ENCODE measurements at places on chromosomes 2 and 18.

DNA sequence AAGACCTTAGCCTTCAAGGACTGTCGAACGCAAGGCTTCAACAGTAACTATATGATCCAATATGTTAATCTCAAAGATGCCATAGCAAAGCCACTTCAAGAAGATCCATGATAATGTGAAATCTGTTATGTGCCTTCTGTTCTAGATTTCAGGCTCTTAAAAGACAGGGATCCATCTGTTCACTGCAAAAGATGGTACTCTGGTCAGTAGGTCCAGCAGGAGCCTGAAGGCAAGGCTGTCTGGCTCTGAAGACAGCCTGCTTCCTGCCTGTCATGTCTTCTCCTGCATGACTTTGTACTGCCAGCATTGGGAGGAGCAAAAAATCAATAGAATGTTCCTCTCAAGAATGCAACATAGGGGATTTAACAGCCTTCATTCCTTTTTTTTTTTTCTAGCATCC, 270.8 kb upstream of the PARD3B start:
- no peak for DNase-seq

DNA sequence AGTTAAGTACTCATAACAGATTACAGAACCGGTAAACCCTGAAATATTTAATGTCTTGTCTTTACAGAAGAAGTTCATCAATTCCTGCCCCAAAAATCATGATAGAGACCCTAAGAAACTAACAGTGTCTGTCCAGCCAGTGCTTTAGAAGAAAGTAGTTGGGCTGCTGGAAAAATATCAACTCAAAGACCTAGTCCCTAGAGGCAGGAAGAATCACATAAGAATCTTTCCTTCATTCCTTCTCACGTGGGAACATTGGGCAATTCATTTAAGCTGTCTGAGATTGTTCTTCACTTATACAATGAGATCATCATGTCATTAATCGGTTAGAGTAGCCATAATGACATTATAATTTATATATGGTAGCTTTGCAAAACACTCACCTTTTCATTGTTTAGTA, 156.4 kb downstream of the CCBE1 start:
- no peak for DNase-seq

- no peak for DNase-seq
Measured at GRCh38 chr2:68283419-68283812, 31.1 kb upstream of the PPP3R1 start.

- DNase-seq = no peak
Measured at GRCh38 chr2:78780256-78780655, 245.2 kb upstream of the REG3G start.
